ENCODE measurements at places on chromosomes 1 and 21. TPM values are rescaled to one million over a fixed set of nuclear protein-coding genes. Genes with fewer than 3 reads are reported as not detected.

SDCCAG8 gene
- polyA plus RNA-seq, result 17.4 TPM

FAM131C gene
- polyA plus RNA-seq, result 0.29 TPM

DNA sequence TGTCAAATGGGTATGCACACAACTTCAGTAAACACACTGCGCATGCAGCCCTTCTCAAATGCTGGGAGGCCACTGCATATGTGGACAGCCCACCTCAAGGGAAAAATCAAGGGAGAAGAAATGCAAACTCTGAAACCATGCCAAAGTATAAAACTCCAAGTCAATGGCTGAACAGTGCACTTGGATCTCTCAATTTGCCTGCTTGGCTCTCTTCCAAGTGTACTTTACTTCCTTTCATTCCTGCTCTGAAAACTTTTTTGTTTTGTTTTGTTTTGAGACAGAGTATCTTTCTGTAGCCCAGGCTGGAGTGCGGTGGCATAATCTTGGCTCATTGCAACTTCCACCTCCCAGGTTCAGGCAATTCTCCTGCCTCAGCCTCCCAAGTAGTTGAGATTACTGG, 18.8 kb upstream of the COP1 start:
- DNase-seq, result no peak

GRCh38 chr1:224253721-224254120, 70.7 kb downstream of the DEGS1 start:
- no peak for DNase-seq

- DNase-seq, result no peak
Measured at GRCh38 chr1:201305815-201306214, 22.5 kb downstream of the PKP1 start.

DNA sequence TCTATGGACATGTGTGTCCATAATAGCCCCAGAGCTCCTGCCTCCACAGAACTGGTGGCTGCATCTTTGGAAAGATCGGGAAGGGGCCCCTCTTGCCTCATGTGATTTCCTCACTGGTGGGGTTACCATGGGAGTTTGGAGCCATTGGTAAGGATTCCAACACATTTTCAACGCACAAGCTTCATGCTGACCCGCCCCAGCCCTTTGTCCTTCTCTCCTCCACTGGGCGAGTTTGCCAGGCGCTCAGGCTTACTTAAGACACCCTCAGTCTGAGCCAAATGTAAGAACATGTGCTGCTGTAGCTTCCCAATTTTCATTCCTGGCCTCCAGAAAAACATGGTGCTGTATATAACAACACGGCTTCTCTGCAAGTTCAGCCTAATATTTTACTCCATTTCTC, 72.4 kb downstream of the ATP5PO start:
- DNase-seq, result no peak

- DNase-seq, result no peak
Measured at GRCh38 chr1:2354511-2355372, 36.6 kb downstream of the MORN1 start.

DNA sequence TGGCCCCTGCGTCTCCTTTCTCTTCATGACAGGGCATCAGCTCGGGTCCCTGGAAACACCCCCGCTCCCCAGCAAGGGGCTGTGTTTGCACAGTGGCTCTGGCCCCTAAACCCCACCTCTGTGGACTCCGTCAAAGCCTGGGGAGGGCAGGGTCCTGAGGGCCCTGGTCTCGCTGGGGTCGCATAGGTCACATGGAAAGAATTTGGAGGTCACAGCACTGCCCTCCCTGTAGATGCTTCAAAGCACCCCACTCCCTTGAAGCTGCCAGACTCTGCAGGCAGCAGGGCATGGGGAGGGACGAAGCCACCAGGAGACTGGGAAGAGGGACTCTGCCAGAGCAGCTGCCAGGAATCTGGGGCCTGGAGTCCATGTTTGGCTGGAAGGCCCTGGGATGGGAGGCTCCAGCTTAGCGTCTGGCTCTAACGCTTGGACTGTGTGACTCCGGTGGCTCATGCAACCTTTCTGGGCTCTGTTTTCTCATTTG, 36.6 kb upstream of the ECE1 start:
- DNase-seq, result no peak

DNA sequence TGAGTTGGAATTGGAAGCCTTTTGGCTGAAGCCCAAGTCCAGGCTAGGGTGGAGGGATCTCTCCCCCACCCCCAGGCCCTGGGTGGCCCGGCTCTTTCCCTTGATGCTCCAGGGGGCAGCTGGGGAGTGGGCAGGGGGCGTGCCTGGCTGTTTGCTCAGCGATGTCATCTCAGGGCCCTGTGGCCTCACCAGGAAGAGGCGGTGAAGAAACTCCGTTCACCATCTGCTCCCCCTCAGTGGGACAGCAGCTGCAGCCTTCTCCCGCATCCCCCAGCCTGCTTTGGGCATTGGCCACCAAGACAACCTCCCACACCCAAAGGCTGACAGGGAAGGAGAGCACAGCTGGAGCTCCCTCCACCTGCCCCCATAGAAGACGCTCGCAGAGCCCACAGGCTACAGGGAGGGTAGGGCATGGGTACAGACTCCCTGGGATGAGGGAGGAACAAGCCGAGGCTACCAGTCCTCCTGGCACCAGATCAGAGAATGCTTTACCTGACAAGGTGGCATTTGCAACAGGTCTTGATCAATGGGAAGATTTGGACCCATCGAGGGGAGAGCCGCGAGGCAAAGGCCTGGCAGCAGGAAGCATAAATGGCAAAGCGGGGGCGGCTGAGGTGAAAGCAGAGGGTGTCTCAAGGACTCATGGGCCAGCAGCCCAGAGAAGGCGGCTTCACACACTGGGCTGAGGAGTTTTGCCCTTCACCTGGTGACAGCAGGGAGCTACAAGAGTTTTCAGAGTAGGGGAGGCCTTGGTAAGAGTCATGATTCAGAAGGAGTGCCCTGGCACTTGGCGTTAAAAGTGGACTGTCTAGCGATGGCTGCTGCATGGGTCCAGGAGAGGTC, 6.5 kb upstream of the GUCA2A start:
- DNase-seq, result no peak

DNA sequence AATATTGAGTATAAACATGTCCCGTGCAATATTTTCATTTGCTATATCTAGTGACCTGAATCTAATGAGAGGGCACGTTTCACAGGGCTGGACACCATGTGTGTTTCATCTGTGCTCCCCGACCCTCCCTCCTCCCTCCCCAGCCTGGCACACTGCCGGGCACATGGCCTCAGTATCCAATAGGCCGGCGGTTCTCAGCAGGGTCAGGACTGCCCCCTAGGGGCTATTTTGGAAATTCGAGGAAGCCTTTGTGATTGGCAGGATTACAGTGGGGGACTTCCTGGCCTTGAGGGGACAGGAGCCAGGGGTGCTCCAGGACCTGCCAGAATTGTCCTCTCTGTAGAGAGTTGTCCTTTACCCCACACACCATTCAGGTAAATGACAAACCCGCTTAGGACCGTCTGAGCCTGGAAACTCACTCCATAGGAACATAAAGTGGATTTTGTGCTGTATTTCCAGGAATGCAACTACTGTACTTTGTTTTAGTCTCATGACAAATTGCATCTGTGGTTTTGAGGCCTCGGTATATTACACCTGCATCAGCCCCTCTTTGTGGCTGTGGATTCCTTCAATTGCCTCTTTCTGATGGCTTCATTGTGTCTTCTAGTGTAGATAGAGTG, 109.5 kb upstream of the SIM2 start:
- peak; percentile 65 for DNase-seq

GRCh38 chr1:245108909-245109308, 45.9 kb upstream of the KIF26B start:
- no peak for DNase-seq
